ENCODE measurements at places on chromosomes 13 and 19.

DNA sequence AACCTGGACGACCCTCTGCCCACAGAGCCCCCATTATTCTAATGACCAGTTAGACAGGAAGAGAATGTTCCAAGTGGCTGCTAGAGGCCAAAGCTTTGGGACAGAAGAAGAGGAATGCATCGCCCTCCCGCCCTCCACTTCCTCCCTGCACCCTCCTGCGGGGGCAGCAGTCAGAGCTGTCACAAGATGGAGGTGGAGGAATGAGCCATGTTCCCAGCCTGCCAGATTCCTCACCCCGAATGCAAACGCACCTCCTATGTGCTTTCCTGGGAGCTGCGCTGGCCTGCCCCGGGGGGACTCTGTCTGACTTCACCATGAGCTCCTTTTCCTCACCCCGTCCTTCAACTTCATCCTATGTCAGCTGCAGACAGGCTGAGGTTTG, 1.7 kb downstream of the YJEFN3 start:
- no peak for DNase-seq

DNA sequence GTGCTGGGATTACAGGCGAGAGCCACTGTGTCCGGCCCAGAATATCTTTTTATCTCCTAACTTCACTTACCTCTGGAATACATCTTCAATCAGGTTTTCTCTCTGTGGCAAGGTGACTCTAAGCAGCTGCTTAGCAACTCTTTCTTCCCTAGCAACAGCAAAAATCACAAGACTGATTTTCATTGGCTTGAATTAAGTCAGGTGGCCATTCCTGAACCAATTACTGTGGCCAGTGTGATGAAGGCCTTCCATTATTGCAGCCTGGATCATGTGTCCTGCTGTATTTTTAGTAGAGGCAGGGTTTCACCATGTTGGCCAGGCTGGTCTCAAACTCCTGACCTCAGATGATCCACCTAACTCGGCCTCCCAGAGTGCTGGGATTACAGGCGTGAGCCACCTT, 9.0 kb upstream of the LTBP4 start:
- DNase-seq, result no peak

- DNase-seq, result no peak
Measured at GRCh38 chr19:39759457-39760184, 19.0 kb upstream of the LEUTX start.

- DNase-seq, result no peak
Measured at GRCh38 chr19:40687525-40688016, 2.9 kb downstream of the NUMBL start.

- DNase-seq, result no peak
Measured at GRCh38 chr13:52903320-52903719, 54.9 kb upstream of the PCDH8 start.

DNA sequence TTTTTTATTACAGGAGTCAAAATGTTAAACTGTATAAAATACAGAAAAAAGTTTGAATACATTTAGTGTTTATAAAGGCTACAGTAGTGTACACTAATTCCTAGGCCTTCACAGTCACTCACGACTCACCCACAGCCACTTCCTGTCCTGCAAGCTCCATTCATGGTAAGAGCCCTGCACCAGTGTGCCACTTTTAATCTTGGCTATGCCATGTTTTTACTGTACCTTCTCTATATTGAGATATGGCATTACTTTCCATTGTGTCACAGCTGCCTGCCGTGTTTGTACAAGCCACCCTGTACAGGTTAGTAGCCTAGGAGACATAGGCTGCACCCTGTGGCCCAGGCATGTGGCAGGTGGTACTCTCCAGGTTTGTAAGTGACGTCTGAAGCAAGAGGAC, 32.1 kb downstream of the C1QTNF9 start:
- DNase-seq, result no peak

- no peak for DNase-seq
Measured at GRCh38 chr13:46232281-46232680, 20.6 kb downstream of the LRRC63 start.

GRCh38 chr19:11242864-11243797, 3.7 kb downstream of the ANGPTL8 start:
- DNase-seq, result no peak

DNA sequence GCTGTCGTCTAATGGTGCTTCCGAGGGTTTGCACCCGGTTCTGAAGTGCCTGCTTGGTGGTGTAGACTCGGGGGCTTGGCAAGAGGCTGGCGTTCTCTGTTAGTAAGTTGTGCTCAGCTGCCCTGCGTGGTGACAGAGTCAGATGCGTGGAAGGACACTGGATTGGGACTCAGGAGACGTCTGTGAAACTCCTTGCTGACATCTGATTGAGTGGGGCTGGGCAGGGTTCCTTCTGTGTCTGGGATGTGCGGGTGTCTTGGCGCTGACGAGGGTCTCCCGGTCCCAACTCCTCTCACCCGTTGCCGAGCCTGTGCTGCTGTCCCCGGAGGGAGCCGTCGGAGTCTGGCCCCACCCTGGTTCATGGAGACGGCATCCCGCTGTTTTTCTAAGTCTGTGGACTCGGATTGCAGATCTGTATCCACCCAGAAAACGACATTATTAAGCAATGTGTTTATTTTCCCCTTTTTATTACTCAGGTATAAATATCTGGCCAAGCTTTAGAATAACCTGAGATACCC, 16.4 kb upstream of the DCUN1D2 start:
- no peak for DNase-seq

DNA sequence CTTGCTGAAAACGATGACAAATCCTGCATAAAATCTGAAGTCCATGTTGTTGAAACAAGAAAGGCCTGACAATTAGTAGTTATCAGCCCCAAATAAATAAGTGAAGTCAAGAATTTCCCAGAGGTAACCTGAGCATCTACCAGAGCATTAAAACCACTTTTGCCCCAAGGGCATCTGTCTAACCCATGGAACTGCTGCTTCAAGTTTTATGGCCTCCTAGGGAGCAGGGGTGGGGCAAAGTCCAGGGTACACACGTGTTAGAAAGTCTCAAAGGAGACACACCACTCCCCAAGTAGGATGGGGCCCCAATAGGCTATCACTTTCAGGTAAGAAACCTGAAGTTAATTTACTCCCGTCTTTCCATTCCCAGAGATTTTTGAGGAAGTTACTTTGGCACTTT, 81.1 kb downstream of the CACNA1A start:
- DNase-seq, result no peak

- DNase-seq, result no peak
Measured at GRCh38 chr19:1354970-1355567, 28.6 kb upstream of the NDUFS7 start.
